ENCODE measurements at places on chromosomes 11 and 22. TPM values are rescaled to one million over a fixed set of nuclear protein-coding genes. Genes with fewer than 3 reads are reported as not detected.

Gene OTOG
- total RNA-seq, result not detected

GRCh38 chr11:126624506-126624905, 269.0 kb downstream of the ST3GAL4 start:
- H3K36me3 ChIP-seq, result no peaks in the 10 kb centered on the region
- H3K4me1 ChIP-seq, result no peaks in the 10 kb centered on the region
- H3K27ac ChIP-seq, result no peak overlapping the region

Gene NCF4
- total RNA-seq, result 101 TPM

GRCh38 chr22:32830473-32830872, 29.0 kb downstream of the TIMP3 start:
- no peak overlapping the region for H3K4me3 ChIP-seq
- no peaks in the 10 kb centered on the region for H3K36me3 ChIP-seq
- no peaks in the 10 kb centered on the region for H3K27me3 ChIP-seq
- H3K27ac ChIP-seq, result no peak overlapping the region
- H3K4me1 ChIP-seq, result peaks cover 70% of the 10 kb centered on the region

Gene NEFH
- 1.0 TPM for total RNA-seq

- no peak overlapping the region for H3K27ac ChIP-seq
These were observed 118.8 kb downstream of the RRAS2 start for GRCh38 chr11:14240221-14240620.

Gene LRRC56
- total RNA-seq, result 1.9 TPM
